Motor neuron (in vitro differentiated cells): ENCODE measurements at places on chromosomes 4 and X. TPM values are rescaled to one million over a fixed set of nuclear protein-coding genes. Genes with fewer than 3 reads are reported as not detected.

DNA sequence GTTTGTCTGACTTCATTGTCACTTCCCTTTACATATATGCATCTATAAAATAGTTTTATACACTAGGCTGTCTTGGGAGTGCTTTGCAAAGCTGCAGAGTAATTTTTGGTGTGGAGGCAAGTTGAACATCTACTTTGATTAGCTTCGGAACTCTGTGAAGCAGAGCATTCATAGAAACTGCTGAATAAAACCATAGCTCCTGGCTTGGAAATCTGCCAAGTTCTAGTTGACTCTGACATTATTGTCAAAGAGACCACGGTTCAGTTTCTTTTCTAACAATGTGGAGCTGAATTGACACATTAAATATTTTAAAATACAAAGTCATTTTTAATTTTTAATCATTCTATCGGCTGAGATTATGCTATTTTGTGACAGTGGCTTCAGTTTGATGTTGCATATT, 335.0 kb downstream of the BMPR1B start:
- ATAC-seq, result no peak

DNA sequence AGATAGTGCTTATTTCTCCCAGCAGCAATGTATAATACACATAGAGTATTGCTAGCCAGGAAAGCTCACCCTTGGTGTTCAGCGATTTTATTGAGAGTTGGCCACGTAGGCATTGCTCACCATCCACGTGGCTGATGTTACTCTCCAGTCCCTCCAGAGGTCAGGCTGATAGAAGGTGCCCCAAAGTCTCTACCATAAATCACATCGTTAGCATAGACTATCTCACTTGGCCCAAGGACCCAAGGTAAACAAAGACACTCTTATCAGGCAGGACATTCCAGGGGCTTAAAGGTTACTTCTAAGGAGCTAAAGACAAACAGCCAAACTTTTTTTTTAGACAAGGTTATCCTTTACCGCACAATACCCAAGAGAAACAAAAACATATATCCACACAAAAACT, 30.3 kb upstream of the RGN start:
- ATAC-seq, result no peak

Gene KLB
- total RNA-seq, result 0.67 and 0.78 TPM in 2 replicates

Gene RPA4
- total RNA-seq, result 0.13 and 0.27 TPM in 2 replicates

Gene ZFYVE28
- total RNA-seq, result 4.8 and 8.6 TPM in 2 replicates

DNA sequence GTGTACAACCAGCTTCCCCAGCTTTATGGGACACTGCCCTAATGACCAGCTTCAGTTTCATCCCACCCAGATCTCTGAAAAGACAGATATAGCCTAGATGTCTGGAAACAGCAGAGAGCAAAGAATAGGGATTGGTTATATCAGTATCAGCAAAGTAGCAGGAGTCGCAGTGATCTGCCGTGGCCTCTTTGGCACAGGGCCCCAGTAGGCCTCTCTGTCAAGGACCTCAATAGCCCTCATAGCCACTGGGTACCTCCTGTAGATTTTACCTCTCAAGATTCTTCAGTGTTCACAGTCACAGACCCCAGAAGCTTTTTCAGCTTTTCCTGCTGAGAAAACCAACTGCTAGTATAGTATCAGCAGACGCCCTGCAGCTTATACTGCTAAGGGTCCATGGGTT, 104.6 kb downstream of the ARHGEF9 start:
- no peak for ATAC-seq

DNA sequence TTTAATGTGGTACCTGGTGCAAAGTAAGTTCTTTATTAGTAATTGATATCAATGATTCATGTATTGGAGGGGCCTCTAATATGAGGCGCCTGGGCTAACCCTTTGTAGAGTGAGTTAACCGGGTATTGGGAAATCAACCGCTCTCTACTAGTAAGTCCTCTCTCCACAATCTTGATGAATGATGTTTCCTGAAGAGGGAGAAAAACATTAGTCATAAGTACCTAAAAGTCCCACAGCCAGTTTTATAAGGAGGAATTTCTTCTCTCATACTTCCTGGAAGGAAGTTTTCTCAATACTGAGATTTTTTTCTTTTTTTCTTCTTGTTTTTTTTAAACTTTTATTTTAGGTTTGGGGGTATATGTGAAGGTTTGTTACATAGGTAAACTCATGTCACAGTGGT, 62.3 kb downstream of the AGTR2 start:
- no peak for ATAC-seq

Gene RPL10
- total RNA-seq, result 2,538 and 2,785 TPM in 2 replicates

- no peak for ATAC-seq
Observed at GRCh38 chrX:19707246-19707871, 180.0 kb downstream of the SH3KBP1 start.

DNA sequence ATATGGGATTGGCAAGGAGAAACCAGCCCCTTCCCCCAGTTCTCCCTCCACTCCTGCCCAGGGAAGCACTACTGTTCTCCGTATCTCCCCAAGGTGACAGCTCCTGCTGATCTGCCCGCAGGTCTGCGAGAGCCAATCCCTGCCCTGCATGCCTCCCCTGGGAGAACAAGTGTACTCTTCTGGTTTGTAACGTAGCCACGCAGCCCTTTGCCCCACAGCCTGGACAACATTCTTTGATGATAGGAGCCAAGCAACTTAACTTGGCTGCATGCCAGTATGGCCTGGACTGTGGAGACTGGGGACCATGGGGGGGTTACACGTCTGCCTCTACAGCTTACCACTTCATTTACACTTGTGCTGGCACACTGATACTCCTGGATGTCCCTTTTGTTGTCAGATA, 2.0 kb downstream of the STBD1 start:
- ATAC-seq, result no peak

Gene PPEF2
- 0.15 and 0.43 TPM in 2 replicates for total RNA-seq

- no peak for ATAC-seq
Observed at GRCh38 chr4:3501825-3502425, 30.3 kb downstream of the LRPAP1 start.

DNA sequence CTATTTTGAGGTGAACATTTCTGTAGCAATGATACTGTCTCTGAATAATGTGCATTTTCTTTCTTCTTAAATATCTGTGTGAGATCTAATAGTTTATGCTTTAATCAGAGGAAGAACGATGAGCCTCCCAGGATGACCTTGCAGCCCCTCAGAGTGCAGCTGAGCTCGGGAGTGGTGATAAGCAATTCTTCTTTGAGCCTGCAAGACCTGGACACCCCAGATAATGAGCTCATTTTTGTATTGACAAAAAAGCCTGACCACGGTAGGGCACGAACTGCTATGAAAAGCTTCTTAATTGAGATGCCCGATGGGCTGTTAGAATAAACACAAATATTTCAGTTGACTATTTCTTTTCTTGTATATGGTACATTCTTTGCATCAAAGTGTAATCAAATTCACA, 105.0 kb upstream of the ANXA3 start:
- no peak for ATAC-seq
